GM12892 (cell line): ENCODE measurements at places on chromosomes 5 and 9.

GRCh38 chr9:69667306-69667705 is 4.9 kb downstream of the APBA1 start:
- no peak for DNase-seq

DNA sequence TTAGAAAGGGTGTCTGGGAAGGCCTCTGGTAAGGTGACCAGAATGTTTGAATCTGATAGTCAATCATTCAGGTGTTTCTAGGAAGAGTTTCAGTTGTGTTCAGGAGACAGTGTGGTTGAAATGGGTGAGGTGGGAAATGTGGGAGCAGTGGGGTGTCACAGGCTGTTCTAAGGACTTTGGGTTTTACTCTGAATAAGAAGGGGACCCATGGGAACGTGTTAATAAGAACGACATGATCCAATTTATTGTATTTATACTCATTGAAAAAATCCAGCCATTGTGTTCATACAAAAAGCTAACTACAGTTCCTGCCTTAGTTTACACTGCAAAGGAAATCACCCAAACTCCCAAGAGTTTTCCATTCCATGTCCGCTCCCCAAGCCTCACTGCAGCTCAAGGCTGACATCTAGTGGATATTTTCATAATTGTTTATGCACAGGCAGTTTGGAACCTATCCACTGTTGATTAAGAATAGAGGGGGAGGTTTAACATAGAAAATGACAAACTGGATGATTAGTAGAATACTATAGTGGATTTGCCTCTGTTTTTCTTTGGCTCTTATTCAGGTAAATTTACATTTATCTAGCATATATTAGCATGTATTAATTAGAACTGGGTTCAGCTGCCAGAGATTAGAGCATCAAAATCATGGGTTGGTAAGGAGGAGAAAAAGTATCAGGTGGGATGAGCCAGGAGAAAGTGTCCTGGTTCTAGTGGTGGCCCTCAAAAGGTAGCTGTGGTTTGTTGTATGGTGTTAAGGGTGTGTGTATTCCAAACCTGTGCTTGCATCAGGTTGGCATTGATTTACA is 17.7 kb downstream of the CAVIN4 start:
- no peak for DNase-seq

- no peak for DNase-seq
Observed at GRCh38 chr9:112091810-112092209, 83.3 kb downstream of the SUSD1 start.

GRCh38 chr5:175749591-175749990 is 91.7 kb downstream of the HRH2 start:
- no peak for DNase-seq

DNA sequence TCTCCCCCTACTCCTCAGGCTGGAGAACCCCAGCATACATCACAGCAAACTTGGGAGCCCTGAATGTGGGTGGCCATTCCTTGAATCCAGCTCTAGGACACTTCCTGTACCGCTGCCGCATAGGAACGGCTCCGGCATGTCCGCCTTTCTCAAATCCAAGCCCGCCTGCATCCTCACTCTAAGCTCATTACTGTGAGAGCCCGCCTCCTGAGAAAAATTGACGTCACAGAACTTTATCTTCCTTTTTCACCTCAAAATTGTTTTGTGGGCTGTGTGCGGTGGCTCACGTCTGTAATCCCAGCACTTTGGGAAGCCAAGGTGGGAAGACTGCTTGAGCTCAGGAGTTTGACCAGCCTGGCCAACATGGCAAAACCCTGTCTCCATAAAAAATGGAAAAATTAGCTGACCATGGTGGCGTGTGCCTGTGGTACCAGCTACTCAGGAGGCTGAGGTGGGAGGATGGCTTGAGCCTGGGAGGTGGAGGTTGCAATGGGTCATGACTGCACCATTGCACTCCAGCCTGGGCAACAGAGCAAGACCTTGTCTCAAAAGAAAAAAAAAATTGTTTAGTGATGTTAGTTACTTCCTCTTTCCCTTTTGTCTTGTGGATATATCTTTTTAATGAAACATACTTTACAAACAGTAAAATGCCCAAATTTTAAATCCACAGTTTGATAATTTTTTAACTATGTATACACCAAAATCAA is 22.8 kb downstream of the RNF44 start:
- no peak for DNase-seq

GRCh38 chr9:128394379-128395168 is 23.4 kb downstream of the URM1 start:
- no peak for DNase-seq

DNA sequence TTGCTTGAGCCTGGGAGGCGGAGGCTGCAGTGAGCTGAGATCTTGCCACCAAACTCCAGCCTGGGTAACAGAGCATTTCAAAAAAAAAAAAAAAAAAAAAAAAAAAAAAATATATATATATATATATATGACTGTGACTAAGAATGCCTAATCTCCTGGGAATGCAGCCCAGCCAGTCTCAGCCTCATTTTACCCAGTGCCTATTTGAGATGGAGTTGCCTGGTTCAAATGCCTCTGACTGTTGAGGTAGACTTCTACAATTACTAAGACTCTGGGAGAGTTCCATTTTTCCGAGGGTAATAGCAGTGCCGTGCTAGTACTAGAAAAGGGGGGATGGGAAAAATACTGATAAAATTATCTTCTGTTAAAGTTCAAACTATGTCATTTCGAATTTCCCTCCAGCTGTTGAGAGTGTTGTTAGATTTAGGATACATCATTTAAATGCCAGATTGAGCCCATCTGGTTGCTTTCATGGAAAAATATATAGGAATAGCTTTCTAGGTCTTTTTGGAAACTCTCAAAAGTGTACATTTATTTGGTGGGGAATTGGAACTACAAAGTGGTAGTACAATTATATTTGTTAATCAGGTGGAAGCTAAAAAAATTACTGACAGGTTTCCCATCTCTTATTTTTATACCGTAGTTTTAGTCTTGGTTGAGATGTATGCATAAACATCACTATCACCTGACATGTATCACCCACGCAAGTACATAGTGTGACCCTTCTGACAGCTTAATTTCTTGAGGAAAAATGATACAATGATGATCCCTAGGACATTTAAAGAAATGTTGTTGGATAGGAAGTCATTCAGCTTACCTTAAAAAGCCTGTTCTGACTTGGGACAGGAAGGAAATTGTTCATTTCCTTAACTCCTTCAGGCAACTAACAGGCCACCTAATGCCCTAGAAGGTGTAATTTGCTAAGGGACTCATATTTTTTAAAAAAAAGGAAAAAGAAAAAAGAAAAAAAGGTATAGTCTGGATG is 214.9 kb downstream of the ADAMTSL1 start:
- no peak for DNase-seq

DNA sequence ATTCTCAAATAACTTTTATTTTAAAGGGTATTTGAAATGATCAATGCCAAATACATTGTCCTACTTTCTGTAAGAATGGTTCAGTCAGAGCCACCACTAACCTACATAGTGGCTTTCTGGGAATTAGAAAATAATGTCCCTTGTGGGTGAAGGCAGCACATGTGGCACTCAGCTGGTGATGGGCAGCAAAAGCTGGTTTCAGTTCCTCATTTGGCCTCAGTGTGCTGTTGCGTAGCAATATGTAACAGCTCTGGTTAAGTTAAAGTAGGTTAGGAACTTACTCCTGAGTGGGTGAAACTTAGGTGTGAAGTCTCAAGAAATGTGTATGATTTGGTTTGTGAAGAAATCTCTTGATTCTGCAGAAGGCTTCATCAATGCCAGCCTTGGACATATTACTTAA is 99.6 kb upstream of the SPEF2 start:
- no peak for DNase-seq

DNA sequence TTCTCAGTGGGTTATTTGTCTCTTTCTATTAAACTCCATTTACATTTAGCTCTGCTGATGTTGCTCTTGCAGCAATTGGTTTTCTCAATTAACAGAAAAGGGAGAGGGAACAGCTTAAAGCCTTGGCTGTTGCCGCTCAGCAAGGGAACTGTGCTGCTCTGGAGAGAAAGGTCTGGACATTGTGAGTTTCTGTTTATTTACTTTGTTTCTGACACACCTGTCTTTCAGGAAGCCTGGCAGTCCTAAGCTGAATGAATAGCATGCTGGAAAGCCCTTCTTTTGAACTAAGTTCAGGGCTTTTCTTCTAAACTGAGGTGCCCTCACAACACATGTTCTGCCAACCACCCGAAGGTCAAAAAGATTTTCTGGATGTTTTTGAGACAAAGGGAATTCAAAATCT is 491.9 kb downstream of the PDE4D start:
- no peak for DNase-seq

DNA sequence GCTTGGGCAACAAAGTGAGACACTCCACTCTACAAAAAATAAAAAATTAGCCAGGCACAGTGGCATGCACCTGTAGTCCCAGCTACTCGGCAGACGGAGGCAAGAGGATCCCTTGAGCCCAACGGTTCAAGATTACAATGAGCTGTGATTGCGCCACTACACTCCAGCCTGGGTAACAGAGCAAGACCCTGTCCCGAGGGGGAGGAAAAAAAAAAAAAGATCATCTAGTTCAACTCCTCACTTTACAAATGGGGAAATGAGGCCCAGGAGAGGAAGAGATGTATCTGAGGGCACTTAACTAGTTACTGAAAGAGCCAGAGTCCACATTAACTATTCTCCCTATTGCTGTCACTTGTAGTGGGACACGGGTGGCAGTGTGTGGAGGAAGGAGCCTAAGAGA is 13.8 kb downstream of the PDCL start:
- DNase-seq, result no peak

DNA sequence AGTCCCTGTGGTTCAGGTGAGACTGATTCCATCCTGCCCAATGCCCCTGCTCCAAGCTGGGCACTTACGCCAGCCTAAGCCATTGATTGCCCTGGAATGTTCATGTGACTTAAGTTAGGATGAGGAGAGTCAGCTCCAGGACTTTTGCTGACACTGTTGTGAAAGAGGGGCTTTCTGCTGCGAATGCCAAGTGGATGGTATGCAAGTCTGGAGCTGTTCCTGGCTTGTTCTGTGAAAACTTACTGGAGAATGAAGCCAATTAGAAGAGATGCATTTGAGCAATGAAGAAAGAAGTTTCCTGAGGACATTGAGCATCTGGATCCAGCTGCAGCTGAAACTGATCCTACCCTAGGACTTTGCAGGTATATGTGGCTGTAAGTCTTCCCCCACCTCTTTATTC is 61.2 kb upstream of the ZFR start:
- no peak for DNase-seq

- DNase-seq, result no peak
Observed at GRCh38 chr5:93359960-93360305, 221.1 kb downstream of the NR2F1-AS1 start.

DNA sequence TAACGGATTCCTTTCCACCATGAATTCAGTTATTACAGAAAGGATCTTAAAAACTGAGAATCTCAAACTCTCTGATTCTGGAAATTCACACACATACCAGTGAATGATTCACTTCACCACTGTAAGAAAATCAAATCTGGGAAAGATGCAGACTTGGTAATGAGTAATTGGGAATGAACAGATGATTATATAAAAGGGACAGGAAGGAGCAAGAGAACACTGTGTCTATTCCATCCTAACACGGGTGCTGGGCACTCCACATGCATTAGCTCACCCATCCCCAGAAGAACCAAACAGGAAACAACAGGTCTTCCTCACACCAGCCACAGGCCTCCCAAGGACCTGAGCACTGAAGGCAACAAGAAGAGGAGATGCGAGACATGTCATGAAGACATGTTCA is 74.8 kb upstream of the ZNF622 start:
- DNase-seq, result no peak

DNA sequence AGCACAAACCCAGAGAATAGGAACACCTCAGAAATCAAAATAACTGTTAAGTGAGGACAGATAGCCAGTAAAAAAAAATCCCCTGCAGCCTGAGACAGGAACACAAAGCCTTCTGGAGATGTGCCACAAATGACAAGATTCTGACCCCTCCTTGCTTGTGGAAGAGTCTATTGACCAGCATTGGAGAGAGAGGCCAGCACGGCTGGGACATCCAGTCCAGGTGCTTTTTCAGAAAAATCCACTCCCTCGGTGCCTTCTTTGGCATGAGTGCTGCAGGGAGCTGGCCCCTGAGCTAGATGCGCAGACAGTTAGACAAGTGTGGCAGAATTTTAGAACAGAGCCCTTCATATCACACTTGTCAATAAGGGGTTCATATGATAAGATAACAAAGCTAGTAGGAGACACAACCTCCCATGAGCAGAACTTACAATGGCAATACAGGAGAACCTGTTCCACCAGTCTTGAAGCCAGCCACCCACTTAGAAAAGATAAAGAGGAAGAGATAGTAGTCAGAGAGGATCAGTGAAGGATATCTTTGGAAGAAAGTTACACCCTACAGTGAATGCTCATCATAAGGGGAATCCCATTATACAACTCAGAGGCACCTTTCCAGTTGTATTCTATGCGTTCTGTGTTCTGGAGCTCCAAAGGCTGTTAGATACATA is 298.4 kb downstream of the TLE1 start:
- no peak for DNase-seq

- no peak for DNase-seq
Observed at GRCh38 chr5:149748471-149749094, 18.5 kb downstream of the PPARGC1B start.

DNA sequence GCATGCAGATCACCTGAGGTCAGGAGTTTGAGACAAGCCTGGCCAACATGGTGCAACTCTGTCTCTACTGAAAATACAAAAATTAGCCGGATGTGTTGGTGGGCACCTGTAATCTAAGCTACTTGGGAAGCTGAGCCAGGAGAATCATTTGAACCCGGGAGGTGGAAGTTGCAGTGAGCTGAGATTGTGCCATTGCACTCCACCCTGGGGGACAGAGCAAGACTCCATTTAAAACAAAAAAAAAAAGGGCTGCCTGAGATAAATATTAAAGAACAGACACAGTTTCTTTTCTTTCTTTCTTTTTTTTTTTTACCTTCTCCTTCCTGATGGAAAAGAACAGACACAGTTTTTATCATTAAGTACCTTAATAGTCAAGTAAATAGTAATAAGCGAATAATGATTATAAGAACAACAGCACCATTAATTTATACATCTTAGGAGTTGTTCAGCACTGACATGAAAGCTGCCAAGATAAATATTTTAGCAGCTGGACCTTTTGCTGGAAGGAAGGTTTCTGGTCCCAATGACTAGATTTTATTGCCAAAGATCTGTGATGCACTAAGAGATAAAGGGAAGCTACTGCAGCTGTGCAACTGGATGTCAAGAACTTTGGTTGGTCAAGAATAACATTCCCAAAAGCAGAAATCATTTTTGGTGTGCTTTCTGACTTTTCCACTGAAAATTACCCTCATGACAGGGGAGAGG is 7.0 kb downstream of the CENPP start:
- no peak for DNase-seq

- DNase-seq, result no peak
Observed at GRCh38 chr5:112533362-112533761, 114.3 kb upstream of the EPB41L4A start.

GRCh38 chr9:77000330-77000729 is 19.1 kb upstream of the FOXB2 start:
- DNase-seq, result no peak

- DNase-seq, result no peak
Observed at GRCh38 chr9:125329978-125330377, 68.4 kb downstream of the GAPVD1 start.
